ENCODE measurements at places on chromosomes 1 and 21. TPM values are rescaled to one million over a fixed set of nuclear protein-coding genes. Genes with fewer than 3 reads are reported as not detected.

The IFNAR1 gene
- 38.5 TPM for total RNA-seq

The OLFML3 gene
- total RNA-seq, result 0.40 TPM

The SAMD13 gene
- total RNA-seq, result not detected

The TSSK3 gene
- total RNA-seq, result 1.7 TPM

The MASP2 gene
- total RNA-seq, result not detected

The FCRL5 gene
- not detected for total RNA-seq

The OR6N1 gene
- not detected for total RNA-seq

The FCGR1A gene
- total RNA-seq, result not detected

Data from activated T-helper 17 cell treated with anti-CD3 and anti-CD28 coated beads, Interleukin-2, amount 50 U/mL, for 72 hours (primary cell).